Tongue (tissue), 3 donors: ENCODE measurements at places on chromosomes 4 and X.

DNA sequence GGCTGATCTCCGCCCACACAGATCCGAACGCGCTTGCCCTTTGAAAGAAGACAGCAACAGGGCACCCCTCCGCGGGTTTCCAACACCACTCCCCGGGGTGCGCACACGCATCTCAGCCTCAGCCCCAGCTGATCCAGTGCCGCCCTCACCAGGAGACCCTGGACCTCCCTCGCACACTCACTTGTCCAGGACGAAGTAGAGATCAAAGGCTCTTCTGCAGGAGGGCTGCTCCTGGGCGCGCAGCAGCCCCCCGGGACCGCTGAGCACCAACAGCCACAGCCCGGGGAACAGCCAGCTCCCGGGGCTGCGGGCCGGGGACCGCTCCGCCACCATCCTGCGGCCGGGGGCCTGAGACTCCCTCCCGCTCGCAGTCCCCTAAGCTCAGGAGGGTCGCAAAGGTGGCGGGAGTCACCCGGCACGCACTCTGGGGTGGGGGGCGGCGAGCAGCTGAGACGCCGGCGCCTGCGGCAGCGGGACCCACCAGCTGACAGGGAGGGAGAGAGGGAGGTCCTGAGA is 743 bp downstream of the ANTXR2 start:
- peak; percentile 65 for DNase-seq

DNA sequence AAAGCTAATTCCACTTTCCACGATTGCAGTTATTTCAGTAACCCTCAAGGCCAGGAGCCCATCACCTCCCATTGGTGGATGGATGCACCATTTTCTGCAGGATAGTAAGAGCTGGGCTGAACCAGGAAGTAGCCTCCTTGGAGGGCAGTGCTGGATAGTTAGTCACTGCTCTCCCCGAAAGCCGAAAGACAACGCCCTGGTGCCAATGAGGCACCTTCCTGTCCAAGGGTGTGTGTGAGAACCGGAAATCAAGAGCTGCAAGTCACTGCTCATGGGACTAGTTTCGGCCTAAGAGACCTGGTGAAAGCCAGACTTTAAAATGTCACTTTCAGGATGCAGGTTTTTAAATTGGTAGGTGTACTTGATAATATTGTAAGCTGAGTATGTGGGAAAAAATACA is 203.8 kb upstream of the HS3ST1 start:
- DNase-seq = no peak

DNA sequence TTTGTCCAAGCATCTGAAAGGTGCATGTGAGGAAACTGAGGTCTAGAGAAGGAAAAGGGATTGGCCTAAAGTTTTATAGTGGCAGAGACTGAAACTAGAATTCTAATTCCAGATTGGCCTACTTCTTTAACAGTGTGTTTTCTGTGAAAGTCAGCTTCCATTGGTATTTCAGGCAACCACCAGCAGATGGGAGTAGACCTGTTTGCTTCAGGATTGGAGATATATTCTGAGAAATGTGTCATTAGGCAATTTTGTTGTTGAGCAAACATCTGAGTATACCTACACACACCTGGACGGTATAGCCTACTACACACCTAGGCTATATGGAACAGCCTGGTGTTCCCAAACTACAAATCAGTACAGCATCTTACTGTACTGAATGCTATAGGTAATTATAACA is 207.3 kb upstream of the RADX start:
- DNase-seq = no peak

GRCh38 chr4:83378419-83378818 is 43.8 kb upstream of the HPSE start:
- DNase-seq = no peak

GRCh38 chr4:26151615-26152014 is 169.2 kb upstream of the RBPJ start:
- peak; percentile 82 for DNase-seq

GRCh38 chr4:146178126-146178525 is 2.6 kb downstream of the LSM6 start:
- no peak for DNase-seq
